Left cardiac atrium (tissue), 4 donors: ENCODE measurements at places on chromosomes 4 and X. TPM values are rescaled to one million over a fixed set of nuclear protein-coding genes. Genes with fewer than 3 reads are reported as not detected.

DNA sequence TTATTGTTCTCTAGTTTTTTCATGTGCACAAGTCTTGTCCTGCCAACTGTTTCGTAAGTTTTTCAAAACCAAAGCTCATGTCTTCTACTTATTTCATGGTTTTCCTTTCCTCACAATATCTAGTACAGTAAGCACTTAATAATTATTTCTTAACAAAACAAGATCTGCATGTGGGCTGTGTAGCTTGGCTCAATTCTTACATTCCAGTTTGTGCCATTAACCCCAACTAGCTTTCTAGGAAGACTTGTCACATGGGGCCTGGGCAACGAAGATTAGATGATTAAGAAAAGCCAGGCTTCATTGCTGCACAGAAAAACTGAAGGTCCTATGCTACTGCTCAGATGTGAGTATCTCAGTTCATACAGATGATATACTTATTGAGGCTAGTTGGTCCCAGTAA is 155.3 kb upstream of the TEX13A start:
- DNase-seq: no peak

GRCh38 chr4:151049430-151049884 is 34.4 kb upstream of the LRBA start:
- no peak for DNase-seq

GRCh38 chrX:108722561-108722960 is 13.8 kb downstream of the IRS4 start:
- no peak for DNase-seq

DNA sequence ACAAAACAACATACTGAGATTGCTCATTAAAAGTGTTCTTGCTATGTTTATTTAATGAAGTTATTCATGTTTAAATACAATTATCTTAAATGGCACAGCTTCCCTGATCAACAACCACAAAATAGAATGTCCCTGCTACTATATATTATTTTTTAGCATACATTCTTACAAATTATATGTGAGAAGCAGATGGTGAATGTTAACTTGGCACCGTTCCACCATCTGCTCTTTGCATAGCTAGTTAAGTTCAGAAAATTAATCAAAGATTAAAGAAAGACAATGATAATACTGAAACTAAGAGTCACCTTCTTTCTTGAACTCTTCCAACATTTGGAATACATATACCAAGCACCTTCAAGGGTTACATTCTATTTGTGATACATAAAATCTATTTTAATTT is 94.2 kb downstream of the PPP3CA start:
- DNase-seq: no peak

- DNase-seq: no peak
Observed at GRCh38 chr4:60726779-60727178, 473.3 kb upstream of the ADGRL3 start.

- DNase-seq: no peak
Observed at GRCh38 chrX:16628946-16629595, 20.9 kb upstream of the S100G start.

- no peak for DNase-seq
Observed at GRCh38 chrX:148552775-148553174, 52.4 kb downstream of the AFF2 start.

DNA sequence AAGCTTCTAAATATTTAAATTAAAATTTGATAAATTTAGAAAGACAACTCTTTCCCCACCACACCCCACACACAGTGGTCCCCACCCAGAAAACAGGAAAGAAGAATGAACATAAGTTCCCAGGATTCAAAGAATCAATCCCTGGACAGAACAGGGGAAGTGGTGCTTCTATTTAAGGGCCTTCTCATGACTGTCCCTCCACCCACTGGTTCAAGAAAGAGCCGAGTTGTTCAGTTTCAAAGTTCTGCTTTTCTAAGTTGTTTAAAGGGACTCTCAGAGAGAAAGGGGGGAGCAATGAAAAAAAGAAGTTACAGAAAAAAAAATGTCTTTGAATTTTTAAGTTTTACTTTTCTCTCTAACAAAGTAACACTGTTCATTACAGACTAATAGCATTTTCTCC is 195.8 kb downstream of the PDGFC start:
- DNase-seq: no peak

- no peak for DNase-seq
Observed at GRCh38 chr4:150668824-150669223, 86.9 kb downstream of the MAB21L2 start.

GRCh38 chr4:102809190-102809589 is 18.2 kb downstream of the UBE2D3 start:
- no peak for DNase-seq

DNA sequence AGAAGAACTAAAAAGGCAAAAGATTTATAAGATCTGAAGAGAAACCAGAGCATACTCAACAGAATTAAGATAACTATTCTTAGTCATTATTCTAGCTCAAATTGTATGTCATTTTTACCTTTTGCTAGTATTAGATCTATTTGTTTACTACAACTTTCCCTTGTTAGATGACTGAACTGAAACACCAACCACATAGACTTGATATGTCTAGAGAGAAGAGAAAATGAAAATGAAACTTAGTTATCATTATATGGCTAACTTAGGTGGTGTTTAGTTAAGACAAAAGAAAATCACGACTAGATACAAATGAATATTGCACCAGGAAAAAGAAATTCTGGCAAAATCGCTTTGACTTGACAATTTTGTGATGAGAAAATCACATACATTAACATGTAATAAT is 690.8 kb downstream of the PCDH18 start:
- DNase-seq: no peak

GRCh38 chr4:139738846-139739613 is 73.4 kb downstream of the MGST2 start:
- no peak for DNase-seq

- DNase-seq: no peak
Observed at GRCh38 chrX:44352758-44353157, 9.3 kb upstream of the EFHC2 start.

GRCh38 chr4:132770776-132771175 is 378.3 kb upstream of the PCDH10 start:
- no peak for DNase-seq

- DNase-seq: no peak
Observed at GRCh38 chr4:73752424-73752823, 12.1 kb downstream of the CXCL8 start.

The GSX2 gene
- not detected for total RNA-seq

The TMPRSS11E gene
- not detected for total RNA-seq

The CDX4 gene
- not detected for total RNA-seq

The AKAP4 gene
- not detected for total RNA-seq

The AMTN gene
- not detected for total RNA-seq

The CDS1 gene
- total RNA-seq: 0.29 TPM

The CNOT6L gene
- 24.1 TPM for total RNA-seq
